ENCODE measurements at places on chromosomes 1 and 21. TPM values are rescaled to one million over a fixed set of nuclear protein-coding genes. Genes with fewer than 3 reads are reported as not detected.

Gene OPRD1
- total RNA-seq = not detected

Gene COL11A1
- 0.46 TPM for total RNA-seq

Gene BLZF1
- total RNA-seq = 20.4 TPM

Gene SLC6A9
- 55.8 TPM for total RNA-seq

Gene REN
- not detected for total RNA-seq

DNA sequence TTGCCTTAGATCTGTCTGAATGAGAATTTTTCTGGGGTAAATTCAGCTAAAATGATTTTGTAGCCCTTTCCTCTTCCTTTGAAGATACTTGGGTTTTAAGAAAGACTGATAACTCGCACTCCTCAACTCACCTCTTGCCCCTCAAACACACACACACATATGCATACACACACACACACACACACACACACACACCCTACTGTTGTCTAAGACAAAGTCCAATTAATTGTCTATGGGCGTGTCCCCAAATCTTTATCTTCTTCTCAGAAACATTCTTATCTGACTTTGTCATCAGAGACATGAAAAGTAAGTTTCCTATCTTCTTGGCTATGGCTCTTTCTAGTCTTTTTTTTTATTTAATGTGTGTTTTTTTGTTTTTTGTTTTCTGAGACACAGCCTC lies 36.1 kb upstream of the SMYD2 start:
- DNase-seq = no peak

DNA sequence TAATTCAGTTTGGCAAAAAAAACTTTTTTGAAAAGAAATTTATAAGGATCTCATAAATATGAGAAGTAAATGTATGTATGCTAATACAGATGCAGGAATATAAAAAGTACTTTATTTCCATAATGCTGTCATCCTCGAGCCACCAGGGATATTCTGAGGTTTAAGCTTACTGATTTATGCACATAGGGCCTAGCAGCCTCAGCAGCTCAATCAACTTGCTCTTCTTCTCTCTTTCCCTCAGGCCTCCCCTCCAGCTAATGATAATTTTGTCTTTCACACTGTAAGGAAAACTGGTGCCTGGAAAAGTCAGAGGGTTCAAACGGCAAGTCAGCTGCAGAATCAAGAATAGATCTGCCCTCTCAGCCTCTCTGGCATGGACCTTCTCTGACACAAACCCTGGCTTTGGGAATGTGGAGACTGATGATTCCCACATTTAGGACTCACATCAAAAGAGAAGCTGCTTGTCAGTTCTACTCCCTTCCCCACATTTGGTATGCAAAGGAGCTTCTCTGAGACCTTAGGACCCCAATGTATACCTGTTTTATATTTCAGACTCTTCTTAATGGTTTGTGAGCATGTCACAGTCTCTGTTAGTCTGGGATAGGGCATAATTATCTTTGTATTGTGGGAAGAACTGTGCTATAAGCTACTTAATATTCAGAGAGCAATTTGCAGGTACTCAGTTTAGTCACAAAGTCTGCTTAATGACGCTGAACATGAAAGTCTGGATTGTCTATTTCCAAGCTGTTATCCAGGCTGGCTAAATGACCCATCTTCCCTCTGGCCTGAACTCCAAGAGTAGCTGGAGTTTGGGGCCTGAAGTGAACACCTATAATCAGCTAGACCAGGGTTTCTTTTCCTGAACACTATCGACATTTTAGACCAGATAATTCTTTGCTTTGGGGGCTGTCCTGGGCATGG lies 52.1 kb upstream of the DIPK1A start:
- no peak for DNase-seq

DNA sequence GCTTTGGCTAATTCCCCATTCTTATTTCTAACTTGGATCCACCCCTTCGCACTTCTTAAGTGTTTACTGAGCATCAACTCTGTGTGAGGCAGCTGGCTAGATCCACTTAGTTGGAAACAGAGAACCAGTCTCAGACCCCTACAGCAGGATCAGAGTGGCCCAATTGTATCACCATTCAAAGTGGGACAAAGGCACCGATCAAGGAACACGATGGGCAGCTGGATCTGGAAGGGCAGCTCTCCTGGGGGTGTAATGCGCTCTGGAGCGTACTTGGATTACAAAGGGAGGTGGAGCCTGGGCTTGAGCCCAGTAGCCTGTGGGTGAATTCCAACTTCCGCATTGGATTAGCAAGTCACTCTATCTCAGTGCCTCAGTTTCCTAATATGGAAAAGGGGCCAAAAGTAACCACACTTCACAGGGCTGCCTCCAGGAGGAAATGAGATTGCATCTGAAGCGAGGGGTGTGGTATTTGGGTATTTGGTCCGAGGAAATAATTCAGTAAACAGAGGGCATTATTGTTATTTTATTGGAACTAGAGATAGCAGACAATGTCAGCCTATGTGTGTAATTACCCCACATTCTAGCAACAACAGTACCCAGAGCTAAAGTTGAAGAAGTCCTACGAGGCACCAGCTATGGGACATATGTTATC lies 11.9 kb downstream of the ECE1 start:
- DNase-seq = no peak

GRCh38 chr21:44356636-44357035 lies 3.2 kb downstream of the TRPM2 start:
- DNase-seq = no peak

- no peak for DNase-seq
These were observed 3.0 kb downstream of the GPN2 start for GRCh38 chr1:26887125-26887524.

DNA sequence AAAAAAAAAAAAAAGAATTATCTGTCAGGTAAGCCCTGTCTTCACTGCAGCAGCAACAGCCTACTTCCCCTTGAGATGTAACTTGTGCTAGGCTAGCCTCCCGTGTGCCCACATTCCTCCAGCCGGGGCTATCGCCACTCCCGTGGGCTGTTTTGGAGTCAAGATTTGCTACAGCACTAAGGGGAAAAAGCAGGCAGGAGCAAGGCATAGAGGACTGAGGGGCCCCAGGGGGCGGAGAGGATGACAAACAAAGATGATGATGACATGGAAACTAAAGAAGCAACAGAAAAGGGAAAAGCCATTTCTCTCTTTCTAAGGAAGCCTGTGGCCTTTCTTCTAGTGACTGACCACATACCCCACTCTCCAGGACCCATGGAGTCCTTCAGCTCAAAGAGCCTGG lies 1.9 kb downstream of the TNFAIP8L2 start:
- DNase-seq = no peak
